B cell (primary cell): ENCODE measurements at places on chromosomes 1 and 21.

GRCh38 chr1:236257216-236257615 lies 24.5 kb downstream of the ERO1B start:
- DNase-seq, result no peak

GRCh38 chr1:229625915-229626831 lies at the start of the genes TAF5L and URB2:
Gene TAF5L, minus strand, starts transcription at chr1:229626122. Its CDS starts 11,640 bp downstream, at chr1:229614482.
Gene URB2, plus strand, starts transcription at chr1:229626247. Its CDS starts 1,387 bp downstream, at chr1:229627634.
- DNase-seq, result peak; percentile 90

DNA sequence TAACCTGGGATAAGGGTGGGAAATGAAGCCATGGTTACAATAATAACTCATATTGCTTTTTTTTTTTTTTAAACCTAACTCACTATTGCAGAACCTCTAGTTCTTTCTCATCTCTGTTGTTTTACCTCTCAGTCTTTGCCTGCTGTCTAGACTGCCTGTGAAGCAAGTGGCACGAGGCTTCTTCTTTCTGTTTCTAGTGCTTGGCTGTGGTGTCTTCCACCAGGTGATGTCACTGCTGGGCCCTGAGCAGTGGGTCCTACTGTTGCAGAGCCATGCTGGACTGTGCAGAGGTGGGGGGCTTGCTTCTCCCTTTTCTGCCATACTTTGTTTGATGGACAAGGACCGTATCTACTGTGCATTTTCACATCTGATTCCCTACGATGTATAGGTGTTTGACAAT lies 51.7 kb downstream of the ZNF326 start:
- DNase-seq, result no peak

GRCh38 chr1:231487019-231487418 lies 41.5 kb upstream of the TSNAX start:
- no peak for DNase-seq

DNA sequence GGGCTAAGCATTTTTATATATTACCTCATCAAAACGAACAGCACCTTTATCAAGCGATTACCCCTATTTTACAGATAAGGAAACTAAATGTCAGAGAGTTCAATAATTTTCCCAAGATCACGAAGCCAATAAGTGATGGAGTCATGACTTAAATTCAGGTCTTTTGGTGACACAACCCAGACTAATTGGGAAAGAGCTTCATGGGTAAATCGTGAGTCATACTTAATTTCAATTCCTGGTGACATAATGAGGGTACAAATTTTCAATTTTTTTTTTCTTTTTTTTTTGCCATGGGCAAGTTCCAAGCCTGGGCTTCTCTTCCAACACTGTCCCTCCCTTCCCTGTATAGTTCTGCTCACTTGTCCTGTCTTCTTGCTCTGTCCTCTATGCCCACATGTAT lies 30.1 kb upstream of the IL10 start:
- DNase-seq, result no peak

DNA sequence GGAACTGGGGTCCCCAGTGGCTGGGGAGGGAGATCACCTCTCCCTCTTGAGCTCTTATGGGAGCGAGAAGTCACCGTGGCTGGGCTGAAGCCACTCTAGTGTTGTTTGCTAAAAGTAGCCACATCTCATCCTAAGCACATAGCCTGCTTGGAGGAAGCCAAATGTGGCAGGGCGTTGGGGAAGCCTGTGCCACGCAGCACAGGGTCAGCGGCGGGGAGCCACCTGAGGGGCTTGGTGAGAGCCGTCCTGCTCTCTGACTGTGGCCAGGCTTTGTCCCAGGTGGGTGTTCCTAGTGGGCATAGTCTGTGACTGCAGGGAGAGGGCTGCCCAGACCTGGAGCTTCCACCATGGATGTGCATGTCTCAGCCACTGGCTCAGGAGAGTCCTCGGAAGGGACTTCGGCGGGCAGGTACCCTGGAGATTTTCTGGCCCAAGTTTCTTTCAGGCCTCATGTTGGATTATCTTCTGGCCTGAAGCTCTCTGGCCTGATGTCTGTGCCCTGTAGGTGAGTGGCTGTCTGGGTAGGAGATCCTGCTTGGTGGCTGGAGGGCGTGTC lies 38.9 kb downstream of the MORN1 start:
- DNase-seq, result no peak

DNA sequence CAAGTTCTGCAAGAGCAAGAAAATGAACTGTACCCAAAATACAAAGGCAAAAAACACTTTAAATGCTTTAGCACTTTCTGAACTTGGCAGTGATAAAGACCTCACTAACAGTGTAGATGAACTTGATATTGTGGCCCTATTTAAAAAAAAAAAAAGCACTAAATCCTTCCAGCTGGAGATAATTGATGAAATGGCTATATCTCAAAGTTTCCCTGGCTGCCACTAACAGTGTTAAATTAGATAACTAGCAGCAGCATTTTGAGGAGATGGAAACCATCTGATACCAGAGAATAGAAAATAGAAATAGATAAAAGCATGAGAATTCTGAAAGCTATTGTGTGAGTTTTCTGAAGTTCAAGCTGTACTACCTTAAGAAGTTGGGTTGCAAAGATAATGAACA lies 317.2 kb downstream of the RWDD3 start:
- no peak for DNase-seq

DNA sequence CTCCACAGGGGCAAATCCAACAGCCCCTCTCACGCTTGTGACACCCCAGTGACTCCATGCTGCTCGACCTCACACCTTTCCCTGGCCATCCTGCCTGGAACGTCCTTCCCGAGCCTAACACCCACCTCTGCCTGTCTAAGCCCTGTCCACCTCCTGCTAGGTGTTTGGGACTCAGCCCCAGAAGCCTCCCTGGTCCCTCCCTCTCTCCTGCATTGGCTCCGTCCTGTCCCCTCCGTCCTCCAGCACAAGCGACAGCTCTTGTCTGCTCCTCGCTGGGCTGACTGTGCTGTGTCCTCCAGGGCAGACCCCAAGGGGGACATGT lies 102.0 kb upstream of the IFFO2 start:
- DNase-seq, result no peak

DNA sequence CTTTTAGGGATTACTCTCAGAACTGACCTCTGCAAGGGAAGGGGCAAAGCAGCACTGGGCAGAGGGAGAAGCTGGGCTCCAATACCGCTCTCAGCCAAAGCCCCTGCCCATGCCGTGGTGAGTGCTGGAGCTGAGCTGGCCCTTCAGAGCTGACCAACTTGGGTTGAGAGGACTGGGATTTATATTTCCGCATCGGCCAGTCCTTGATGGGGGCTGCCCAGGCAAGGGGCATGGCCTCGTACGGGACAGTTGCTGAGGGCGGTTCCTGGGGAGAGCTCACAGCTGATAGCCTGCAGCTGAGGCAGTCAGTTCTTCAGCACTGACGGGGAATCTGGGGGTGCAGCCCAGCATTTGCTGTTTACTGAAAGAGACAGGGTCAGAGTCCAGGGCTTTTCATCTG lies 8.0 kb downstream of the HUNK start:
- DNase-seq, result no peak

DNA sequence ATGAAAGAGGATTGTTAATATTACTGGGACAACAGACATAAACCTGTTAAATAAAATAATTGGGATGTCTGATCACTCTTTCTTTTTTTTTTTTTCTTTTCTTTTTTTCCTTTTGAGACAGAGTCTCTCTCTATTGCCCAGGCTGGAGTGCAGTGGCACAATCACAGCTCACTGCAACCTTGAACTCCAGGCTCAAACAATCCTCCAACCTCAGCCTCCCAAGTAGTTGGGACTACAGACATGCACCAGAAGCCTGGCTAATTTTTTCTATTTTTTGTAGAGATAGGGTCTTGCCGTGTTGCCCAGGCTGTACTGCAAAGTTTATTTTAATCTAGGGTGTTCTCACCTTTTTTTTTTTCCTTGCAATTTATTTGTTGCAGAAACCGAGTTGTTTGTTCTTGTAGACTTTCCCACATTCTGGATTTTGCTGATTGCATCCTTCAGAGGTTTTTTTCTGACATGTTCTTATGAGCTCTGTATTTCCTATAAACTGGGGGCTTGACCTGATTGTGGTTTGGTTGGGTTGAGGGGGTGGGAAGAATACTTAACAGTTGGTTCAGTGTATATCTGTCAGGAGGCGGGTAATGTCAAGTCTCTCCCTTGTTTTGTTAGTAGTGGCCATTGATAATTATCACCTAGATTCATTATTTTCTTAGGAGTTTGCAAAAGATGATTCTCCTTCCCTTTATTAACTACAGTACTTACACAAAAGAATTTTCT lies 125.2 kb downstream of the MAST2 start:
- DNase-seq, result no peak

GRCh38 chr1:26490155-26490554 lies 17.9 kb downstream of the HMGN2 start:
- no peak for DNase-seq

DNA sequence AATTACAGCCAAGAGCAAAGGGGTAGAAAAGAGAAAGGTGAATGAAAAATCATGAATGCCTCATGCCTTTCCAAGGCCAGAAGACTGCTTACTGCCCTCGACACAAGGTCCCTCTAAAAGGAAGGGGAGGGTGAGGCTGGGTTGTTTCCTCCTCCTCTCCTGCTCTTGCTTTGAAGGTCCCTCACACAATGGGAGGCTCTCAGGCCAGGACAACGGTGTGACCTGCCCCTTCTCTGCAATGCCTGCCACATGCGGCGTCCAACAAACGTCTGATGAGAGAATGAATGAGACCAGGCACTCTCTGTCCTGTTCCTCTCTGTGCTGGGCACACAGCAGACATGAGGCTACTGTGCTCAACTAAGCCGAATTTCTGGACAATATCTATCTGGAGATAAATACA lies 51.3 kb downstream of the SSBP3 start:
- no peak for DNase-seq

DNA sequence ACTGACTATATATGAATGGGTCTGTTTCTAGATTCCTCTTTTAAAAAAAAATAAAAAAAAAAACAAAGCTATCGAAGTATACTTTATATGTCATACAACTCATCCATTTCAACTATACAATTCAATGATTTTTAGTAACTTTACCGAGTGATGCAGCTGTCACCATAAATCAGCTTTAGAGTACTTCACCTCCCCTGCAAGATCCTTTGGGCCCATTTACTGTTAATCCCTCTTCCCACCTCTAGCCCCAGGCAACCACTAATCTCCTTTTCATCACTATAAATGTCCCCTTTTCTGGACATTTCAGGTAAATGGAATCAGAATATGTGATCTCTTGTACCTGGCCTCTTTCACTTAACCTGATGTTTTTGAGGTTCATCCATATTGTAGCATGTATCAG lies 133.9 kb downstream of the PEX14 start:
- no peak for DNase-seq
